ENCODE measurements at places on chromosomes 7 and 10.

GRCh38 chr10:106785528-106785927 is 379.0 kb downstream of the SORCS1 start:
- no peak for DNase-seq

DNA sequence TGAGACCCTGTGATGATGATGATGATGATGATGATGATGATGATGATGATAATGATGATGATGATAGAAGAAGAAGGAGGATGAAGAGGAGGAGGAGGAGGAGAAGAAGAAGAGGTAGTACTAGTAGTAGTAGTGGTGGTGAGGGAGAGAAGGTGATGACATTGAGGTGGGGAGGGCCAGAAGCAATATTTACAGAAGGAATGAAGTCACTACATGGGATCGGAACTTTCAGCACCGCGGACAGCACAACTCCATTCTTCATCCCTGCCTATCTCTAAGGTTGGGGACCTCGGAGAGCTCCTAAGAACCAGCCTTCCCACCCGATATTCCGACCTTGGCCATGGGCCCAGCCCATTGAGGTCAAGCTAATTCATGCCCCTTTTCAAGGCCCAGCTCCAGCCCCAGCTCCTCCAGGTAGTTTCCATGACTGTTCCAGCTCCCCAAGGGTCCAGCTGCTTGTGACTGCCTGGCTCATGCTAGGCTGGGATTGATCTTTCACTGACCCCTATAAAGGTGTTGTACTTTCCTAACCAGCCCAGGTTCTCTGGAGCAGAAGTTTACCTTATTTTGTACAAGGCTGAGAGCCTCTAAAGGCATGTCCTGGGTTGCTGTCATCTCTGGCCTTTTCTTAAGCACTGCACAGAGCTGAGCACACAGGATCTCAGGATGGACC is 10.3 kb downstream of the CRHR2 start:
- DNase-seq, result no peak

- no peak for DNase-seq
Measured at GRCh38 chr10:53162856-53163255, 390.3 kb upstream of the MBL2 start.

GRCh38 chr7:31419505-31420055 is 79.1 kb upstream of the NEUROD6 start:
- DNase-seq, result no peak

DNA sequence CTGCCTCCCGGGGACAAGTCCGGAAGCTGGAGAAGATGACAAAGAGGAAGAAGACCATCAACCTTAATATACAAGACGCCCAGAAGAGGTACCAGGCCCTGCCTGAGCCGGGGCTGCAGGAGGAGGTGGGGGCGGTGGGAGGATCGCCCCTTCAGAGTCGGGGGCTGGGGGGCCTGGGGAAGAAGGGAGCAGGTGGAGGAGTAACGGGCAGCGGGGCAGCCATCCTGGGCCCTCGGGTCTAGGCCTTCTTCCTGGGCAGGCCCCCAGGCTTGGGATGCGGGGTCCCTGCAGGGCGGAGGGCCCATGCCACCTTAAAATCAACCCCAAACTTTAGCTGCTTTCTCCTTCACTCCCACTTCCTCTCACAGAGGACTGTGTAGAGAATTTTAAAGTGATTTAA is 523 bp downstream of the ANKRD30A start:
- DNase-seq, result no peak

GRCh38 chr7:4792537-4793126 is 17.2 kb downstream of the AP5Z1 start:
- DNase-seq, result no peak

DNA sequence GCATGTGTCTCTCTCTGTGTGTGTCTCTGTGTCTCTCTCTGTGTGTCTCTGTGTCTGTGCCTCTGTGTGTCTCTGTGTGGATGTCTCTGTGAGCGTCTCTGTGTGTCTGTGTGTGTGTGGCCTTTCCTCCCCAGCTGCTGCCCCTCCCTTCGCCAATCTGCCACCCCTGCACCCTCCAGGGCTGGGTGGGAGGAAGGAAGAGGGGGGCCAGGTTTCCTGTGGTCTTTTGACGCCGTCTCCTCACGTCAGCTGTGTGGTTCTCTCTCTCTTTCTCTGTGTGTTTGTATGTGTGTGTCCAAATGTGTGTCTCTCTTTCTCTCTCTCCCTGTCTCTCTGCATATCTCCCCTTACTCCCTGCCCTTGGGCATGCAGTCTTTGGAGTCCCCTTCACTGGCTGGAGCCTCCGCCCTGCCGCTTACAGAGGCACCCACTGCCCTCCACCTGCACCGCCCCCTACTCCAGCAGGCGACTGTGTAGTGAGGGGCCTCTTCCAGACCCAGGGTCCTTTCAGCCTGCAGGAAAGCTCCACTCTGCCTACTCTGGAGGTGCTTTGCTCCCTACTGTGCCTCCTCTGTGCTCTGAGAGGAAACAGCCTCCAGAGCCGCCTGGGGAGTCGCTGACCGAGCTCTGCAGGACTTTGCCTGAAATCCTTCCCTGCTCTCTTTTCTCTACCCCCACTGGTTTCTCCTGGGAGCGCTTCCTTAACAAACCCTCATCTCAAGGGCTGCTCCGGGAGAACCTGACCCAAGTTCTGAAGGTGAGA is 44.2 kb upstream of the C10orf71 start:
- peak; percentile 50 for DNase-seq

DNA sequence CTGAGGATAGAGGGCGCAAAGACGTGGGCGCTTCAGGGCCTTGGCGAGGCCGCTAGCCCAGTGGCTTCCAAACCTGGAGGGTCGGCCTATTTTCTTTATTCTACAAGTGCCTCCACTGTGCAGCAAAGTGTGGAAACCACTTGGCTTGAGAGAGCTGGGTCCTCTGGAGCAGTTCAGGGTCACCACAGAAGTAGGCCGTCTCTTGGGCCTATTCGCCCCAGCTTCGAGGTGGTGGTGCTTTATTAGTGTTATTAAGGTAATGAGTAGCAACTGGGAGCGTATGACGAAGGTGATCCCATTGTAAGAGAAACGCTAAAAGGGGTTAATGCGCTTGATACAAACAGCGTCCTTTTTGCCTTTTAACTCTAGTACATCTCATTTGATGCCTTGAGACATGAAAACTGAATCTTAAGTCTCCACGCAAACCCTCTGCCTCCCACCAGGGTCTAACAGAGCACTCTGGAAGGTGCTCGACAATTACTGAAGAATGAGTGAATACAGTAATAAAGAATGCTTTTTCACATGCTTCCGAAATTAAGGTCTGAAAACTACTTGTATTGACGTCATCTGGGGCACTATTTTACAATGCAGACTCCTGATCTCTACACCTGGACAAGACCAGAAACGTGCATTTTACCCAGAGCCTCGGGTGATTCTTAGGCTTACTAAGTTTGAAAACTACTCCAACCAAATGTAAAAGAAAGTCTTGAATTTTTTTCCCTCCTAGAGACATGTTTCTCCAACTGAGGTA is 647 bp upstream of the GSAP start:
- DNase-seq, result no peak

Measured in activated gamma-delta T cell treated with Interleukin-2 at 50 U/mL for 16 hours (primary cell).